Activated naive CD8-positive, alpha-beta T cell treated with anti-CD3 and anti-CD28 coated beads, Interleukin-2, amount 50 U/mL, for 16 hours (primary cell): ENCODE measurements at places on chromosomes 7 and 10.

DNA sequence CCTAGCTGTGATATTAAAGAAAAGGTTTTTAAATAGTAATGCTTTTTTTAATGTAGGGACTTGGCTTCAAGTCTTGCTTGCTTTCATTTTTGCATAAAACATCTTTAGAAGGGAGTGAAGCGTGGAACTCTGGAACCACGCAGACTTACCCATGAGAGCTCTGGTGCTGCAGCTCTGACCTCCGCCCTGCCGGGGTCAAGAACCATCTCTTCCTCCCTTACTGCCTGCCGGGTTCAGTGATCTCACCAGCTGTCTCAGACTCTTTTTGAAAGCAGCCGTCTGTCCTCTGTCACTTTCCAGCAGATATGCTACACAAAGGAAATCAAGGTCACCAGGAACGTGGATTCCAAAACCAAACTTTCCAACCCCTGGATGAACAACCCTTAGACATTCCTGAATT, 353.8 kb downstream of the GPR37 start:
- DNase-seq, result no peak

- DNase-seq, result no peak
Measured at GRCh38 chr7:17677408-17677807, 262.9 kb downstream of the SNX13 start.

DNA sequence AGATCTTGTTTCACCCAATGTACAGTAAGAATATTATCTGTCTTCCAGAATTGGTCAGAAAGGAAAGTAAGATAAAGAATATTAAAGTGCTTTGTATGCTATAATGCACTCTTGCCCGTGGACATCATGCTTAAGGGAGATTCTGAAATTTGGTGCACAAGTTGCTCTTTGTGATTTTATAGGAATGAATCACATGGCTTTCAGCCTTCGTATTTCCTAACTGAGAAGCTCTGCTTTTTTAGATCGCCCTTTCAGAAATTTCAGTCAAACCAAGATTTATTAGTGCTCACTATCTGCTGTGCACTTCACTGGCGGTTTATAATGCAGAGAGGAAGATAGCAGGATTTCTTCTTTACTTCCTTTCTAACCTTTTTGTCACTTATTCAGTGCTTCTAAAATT, 1248.5 kb upstream of the LRRN3 start:
- DNase-seq, result no peak

GRCh38 chr10:130064783-130065182, 45.8 kb downstream of the C10orf143 start:
- DNase-seq, result no peak

- no peak for DNase-seq
Measured at GRCh38 chr7:24133691-24134090, 150.3 kb upstream of the NPY start.

DNA sequence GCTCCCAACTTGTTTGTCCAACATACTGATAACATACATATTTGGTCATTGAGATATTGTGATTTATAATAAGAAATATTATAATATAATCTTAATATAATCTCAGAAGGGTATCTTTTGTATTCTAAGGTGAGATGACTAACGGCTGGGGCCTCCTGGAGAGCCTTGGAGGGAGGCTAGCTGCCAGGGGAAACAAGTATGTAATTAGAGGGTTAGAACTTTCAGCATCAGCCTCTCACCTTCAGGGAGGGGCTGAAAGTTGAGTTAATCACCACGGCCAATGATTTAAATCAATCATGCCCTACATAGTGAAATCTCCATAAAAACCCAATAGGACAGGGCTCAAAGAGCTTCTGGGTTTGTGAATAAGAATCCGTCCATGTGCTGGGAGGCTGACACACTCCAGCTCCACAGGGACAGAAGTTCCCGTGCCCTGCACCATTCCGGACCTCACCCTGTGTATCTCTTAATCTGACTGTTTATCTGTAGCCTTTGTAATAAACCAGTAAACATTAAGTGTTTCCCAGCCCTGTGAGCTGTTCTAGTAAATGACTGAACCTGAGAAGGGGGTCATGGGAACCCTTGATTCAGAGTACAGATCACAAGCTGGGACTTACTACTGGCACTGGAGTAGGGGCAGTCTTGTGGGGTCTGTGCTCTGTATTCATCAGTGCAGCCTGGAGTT, 86.3 kb upstream of the STEAP1B start:
- DNase-seq, result no peak

DNA sequence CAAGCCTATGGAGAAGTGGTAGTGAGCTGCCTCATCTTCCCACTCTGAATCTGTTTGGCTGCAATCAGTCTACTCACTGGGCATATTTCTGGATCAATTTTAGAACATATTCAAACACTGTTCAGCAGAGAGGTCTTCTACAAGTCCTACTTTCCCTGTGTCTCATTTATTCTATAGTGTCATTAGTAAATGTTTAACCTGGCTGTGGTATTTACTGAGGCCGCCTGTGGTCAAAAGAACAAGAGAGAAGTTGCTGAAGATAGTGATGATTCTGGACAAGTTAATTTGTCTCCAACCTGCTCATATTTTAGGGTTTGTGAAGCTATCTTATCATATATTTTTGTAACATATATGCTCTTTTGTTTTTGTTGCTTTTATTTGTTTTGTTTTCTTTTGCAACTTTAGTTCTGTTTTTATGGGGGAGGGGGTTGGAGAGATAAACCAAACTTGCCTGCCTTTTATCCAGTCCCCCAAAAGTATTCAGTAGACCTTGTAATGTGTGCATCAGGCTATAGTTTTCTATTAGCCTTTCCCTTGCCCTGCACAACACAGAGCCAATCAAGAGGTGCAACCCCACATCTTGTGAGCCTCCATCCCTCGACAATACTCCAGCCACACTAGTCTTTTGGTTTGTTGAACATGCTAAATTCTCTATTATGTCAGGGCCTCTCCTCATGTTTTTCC, 362.8 kb upstream of the MBL2 start:
- no peak for DNase-seq

- DNase-seq, result no peak
Measured at GRCh38 chr10:58706836-58707235, 194.2 kb downstream of the BICC1 start.

DNA sequence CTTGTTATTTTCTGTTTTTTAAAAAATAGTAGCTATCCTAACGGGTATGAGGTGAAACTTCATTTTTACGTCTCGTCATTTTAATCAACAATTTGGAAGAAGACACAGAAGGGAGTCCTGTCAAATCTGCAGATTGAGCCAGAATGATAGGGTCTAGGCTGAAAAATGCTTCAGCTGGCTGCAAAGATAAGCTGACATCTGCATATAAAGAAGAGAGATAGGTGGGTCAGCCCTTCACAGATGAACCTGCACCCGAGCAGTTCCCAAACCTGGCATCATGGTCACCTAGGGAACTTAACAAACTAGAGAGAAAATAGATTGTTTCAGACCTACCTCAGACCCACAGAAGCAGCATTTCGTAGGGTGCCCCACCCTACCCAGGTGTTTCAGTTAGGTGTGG, 35.2 kb upstream of the BMPR1A start:
- no peak for DNase-seq

DNA sequence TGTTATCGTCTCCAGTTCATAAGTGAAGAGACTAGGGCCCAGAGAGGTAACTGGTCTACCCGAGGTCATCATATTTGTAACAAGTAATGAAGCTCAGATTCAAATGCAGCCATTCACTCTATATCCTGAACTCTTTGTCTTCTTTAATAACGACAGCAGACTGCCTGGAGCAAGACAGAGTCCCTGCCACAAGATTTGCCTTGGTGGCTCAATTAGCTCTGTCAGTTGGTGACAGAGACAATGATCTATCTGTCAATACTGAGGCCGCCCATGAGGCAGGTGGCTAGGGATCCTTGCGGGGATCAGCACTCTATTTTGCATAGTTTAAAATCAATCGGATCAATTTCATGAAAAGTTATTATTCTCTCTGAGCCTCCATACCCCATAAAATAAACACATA, 43.9 kb downstream of the SH3PXD2A start:
- no peak for DNase-seq

- DNase-seq, result no peak
Measured at GRCh38 chr7:159116581-159117339, 27.9 kb downstream of the VIPR2 start.
